ENCODE measurements at places on chromosomes 2 and 18. TPM values are rescaled to one million over a fixed set of nuclear protein-coding genes. Genes with fewer than 3 reads are reported as not detected.

Gene SCN7A
- total RNA-seq: not detected

Gene EVX2
- total RNA-seq: not detected

Gene TSPYL6
- not detected for total RNA-seq

Gene C2orf66
- total RNA-seq: 0.18 TPM

Gene GPR45
- not detected for total RNA-seq

Gene ONECUT2
- not detected for total RNA-seq

Gene ZDBF2
- total RNA-seq: 23.2 TPM

Gene AOX1
- total RNA-seq: not detected

Gene CPO
- total RNA-seq: 0.22 TPM

Gene GALNT1
- total RNA-seq: 28.3 TPM

Gene KANSL1L
- total RNA-seq: 5.6 TPM

Gene RUFY4
- not detected for total RNA-seq

Gene BCL11A
- total RNA-seq: 2.5 TPM

Gene DPYSL5
- not detected for total RNA-seq

Gene CAMKMT
- 19.8 TPM for total RNA-seq

Gene ADCYAP1
- total RNA-seq: not detected

Gene TXNDC9
- 9.0 TPM for total RNA-seq

Gene REG3G
- not detected for total RNA-seq

Gene SALL3
- not detected for total RNA-seq

Gene NAT8
- not detected for total RNA-seq

Gene TBR1
- total RNA-seq: not detected

Gene ATOH8
- not detected for total RNA-seq

Gene ADGRF3
- 1.3 TPM for total RNA-seq

Gene LYG2
- total RNA-seq: not detected

Gene SESTD1
- 16.3 TPM for total RNA-seq

Gene SIX3
- not detected for total RNA-seq

Gene ATP6V1B1
- not detected for total RNA-seq

Gene POU3F3
- total RNA-seq: not detected

Gene TWIST2
- not detected for total RNA-seq

Gene FEV
- not detected for total RNA-seq

Gene LRRTM4
- not detected for total RNA-seq

Gene EN1
- total RNA-seq: not detected

Gene PCARE
- total RNA-seq: not detected

Gene NT5C1B
- not detected for total RNA-seq

Gene DCDC2C
- total RNA-seq: not detected

Gene DPP4
- 57.3 TPM for total RNA-seq

Gene NGEF
- not detected for total RNA-seq

Gene CD207
- 0.23 TPM for total RNA-seq

Gene UGT1A4
- not detected for total RNA-seq

Gene REG1A
- total RNA-seq: not detected

Gene RAX
- not detected for total RNA-seq

Gene C18orf32
- total RNA-seq: 32.1 TPM

Gene MERTK
- 0.12 TPM for total RNA-seq

Gene CXCR2
- not detected for total RNA-seq

Gene KRTCAP3
- total RNA-seq: 13.6 TPM

Gene FASTKD2
- total RNA-seq: 27.8 TPM

Gene TANC1
- 1.4 TPM for total RNA-seq

Gene CYRIA
- 2.4 TPM for total RNA-seq
